Cardiac fibroblast (primary cell): ENCODE measurements at places on chromosomes 4 and X.
A peak's percentile ranks its signal among the peaks of the same experiment; 100 is the strongest.

DNA sequence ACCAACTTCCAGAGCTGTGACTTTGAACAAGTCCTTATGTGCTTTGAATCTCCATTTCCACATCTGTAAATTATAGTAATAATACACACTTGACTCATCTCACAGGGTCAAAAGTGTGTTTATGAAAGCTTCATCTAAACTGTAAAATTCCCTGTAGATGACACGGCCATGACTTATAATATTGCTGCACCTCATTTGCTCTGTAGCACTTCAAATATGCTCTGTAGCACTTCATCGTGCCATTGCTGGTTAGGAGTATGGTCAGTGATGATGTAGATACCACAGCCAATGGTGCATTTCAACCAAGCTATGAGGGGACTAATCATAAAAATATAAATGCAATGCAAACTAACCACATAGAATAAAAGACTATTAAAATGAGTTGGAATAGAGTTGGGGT lies 318.6 kb downstream of the ANK2 start:
- no peak for DNase-seq

- DNase-seq, result no peak
These were observed 77.8 kb downstream of the GALNTL6 start for GRCh38 chr4:171891038-171891437.

GRCh38 chr4:87108142-87108546 lies 112.3 kb downstream of the KLHL8 start:
- DNase-seq, result peak; percentile 84

- no peak for DNase-seq
These were observed 3.1 kb downstream of the TMEM184C start for GRCh38 chr4:147620315-147620714.

DNA sequence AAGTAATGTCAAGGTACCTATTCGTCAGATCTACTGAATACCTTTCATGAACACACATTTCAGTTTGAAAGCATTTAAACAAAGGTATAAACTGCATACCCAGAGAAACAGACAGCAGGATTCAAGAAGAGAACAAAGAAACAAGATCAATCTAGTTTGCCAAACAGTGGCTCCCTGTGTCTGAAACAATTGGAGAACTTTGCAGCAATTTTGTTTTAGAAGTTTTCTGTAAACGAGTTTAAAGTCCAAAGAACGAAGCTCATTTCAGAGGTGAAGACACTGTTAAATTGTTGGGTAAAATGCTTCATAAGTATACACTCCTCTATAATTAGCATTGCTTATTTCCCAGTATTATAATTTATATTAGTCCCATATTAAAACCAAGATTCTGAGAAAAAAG lies 21.4 kb upstream of the NSUN7 start:
- DNase-seq, result no peak

- peak; percentile 49 for DNase-seq
These were observed 323.1 kb downstream of the MAPK10 start for GRCh38 chr4:86036736-86037135.
